Stimulated activated CD8-positive, alpha-beta memory T cell treated with anti-CD3 and anti-CD28 coated beads, Interleukin-2, amount 100 ng/mL, for 1 hour (primary cell): ENCODE measurements at places on chromosomes 13 and 19.

DNA sequence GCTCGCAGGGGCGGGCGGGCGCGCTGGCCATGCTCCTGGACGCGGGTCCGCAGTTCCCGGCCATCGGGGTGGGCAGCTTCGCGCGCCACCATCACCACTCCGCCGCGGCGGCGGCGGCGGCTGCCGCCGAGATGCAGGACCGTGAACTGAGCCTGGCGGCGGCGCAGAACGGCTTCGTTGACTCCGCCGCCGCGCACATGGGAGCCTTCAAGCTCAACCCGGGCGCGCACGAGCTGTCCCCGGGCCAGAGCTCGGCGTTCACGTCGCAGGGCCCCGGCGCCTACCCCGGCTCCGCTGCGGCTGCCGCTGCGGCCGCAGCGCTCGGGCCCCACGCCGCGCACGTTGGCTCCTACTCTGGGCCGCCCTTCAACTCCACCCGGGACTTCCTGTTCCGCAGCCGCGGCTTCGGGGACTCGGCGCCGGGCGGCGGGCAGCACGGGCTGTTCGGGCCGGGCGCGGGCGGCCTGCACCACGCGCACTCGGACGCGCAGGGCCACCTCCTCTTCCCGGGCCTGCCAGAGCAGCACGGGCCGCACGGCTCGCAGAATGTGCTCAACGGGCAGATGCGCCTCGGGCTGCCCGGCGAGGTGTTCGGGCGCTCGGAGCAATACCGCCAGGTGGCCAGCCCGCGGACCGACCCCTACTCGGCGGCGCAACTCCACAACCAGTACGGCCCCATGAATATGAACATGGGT, 599 bp downstream of the ZIC2 start:
- no peak for DNase-seq

GRCh38 chr13:31767175-31767900, 28.0 kb downstream of the RXFP2 start:
- DNase-seq, result no peak

DNA sequence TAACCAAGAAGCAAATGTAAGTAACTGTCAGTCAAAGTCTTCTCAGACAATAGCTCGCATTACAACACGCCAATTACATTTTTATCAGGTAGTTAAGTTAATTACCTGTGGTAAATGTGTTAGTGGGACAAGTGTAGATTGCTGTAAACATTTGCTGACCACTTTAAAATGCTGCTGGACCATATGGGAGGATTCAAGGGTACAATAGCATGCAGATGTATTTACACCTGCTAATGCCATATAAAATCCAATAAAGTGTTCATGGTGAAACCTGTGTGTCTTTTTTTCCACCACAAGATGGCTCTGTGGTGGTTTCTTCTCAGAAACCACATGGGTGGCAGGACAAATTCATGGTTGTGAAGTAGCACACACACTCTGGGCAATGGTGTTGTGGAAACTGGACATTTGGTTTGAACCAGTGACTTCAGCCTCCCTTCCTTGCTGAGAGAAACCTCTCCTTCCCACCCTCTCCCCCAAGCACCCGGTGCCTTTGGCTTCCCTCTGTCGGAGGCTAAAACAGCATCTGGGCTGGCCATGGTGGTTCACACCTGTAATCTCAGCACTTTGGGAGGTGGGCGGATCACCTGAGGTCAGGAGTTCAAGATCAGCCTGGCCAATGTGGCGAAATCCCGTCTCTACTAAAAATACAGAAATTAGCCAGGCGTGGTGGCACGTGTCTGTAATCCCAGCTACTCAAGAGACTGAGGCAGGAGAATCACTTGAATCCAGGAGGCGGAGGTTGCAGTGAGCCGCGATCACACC, 18.1 kb upstream of the GTF3A start:
- DNase-seq, result no peak

- DNase-seq, result no peak
Observed at GRCh38 chr19:1266129-1266915, 2.8 kb upstream of the CIRBP start.

DNA sequence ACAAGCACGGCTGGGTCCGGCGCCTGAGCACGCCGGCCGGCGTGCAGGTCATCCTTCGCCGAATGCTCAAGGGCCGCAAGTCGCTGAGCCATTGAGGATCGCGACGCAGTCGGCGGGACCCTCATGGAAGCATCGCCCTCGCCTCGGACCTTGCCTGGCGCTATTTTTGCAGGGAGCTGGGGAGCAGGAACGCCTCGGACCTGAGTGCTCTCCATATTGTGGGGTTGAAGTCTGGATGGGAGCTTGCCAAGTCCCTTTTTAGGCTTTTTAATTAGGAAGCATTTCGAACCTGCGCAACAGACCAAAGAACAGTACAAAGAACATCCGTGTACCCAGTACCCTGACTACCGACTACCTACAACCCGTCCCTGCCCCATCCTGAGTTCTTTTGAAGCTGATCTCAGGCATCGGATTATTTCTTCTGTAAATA, 628 bp downstream of the MRPL34 start:
- DNase-seq, result no peak

DNA sequence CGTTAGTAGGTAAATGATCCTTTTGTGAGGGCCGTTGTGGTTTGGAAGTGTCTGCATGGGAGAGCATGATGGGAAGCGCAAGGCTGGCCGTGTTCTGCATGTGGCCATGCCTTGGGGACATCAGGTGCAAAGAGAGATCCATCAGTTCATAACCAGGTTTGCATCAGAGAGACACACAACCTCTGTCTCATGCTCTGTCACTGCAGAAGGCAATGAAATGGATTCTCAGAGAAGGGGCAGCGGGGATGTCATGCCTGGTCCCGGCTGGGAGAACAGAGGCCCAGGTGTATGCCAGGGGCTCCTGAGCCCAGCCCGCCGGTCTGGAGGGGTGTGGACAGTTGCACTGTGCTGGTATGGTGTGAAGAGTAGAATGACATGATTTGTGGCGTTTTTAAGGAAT, 60.2 kb downstream of the GGACT start:
- no peak for DNase-seq

DNA sequence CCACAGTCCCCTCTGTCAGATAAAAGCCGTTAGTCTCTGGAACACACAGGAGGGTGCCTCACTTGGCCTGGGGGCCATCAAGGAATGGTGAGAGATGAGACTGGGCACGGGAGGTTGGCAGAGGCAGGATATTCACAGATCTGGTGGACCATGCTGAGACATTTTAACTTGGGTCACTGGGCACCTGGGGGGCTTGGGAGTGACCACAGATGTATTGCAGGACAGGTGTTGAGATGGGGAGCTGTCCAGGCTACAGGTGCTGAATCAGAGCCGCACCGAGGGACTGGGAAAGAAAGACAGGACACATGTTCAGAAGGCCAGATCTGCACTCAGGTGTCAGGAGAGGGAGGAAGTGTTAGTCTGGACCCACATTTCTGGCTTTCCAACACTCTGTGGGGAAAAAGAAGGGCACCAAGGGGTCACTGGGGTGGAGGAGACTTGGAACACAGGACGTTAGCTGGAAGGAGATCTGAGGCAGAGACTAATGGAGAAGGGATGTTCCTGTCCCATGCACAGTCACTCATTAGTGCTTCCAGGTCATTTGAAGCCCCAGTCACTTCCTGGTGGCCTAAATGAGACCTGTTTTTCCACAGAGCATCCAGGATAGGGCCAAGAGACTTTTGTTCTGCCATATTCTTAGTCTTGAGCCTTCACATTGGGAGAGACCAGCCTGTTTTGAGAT, 56.1 kb downstream of the CHST8 start:
- no peak for DNase-seq
